Mammary epithelial cell (primary cell): ENCODE measurements at places on chromosomes 12 and 14.

- DNase-seq = peak; percentile 82
Observed at GRCh38 chr14:103932791-103933490, 4.7 kb downstream of the TDRD9 start.

DNA sequence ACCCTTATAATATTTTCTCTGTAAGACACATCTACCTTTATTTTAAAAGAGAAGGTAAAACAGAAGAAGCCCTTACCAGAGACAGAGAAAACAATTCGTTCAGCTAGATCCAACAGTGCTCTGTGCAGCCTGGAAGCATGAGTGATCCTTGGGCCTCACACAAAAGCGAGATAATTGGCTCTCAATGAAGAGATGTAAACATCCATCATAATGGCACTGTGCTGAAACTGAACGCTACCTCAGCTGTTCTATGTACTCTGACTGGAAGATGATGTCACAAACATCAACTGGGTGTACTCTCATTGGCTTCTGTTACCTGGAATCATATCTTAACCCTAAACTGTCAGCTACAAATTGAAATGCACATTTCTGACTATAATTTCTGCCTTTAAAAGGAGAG lies at the start of gene MGAT4C:
TSS of gene MGAT4C (minus strand) at position 229 of the 400 bp plus-strand sequence.
- DNase-seq = no peak

DNA sequence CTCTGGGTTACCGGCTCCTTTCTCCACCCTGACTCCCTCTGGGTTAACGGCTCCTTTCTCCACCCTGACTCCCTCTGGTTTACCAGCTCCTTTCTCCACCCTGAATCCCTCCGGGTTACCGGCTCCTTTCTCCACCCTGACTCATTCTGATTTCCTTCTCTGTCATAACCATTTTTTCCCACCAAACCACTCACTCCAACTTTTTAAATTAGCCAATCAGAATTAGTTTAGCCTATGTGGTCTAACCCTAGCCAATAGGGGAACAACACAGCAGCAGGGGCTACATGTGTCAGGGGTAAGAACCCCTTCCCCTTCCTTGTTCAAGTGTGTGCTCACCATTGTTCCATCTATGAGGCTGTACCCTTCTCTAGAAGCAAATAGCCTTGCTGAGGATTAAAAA lies 98.4 kb upstream of the RBM19 start:
- no peak for DNase-seq

- no peak for DNase-seq
Observed at GRCh38 chr14:55973911-55974630, 144.1 kb upstream of the PELI2 start.

GRCh38 chr14:92984082-92984788 lies 61.3 kb downstream of the CHGA start:
- no peak for DNase-seq

DNA sequence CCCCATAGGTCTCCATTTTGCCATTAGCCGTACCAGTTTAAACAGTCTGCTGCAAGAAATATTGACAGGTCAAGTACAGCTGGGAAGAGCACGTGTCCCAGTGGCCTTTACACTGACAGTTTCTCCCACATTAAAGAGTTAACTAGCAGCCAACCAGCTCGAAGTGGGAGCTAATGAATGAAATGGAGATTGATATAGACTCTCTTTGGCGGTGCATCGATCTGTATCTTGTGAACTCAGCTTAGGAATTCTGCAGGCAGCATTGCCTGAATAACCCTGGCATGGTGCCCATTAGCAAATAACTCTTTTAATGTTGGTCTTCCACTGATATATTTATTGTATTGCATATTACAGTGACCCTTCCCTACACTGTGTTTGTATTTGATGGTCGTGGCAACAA lies 319.4 kb downstream of the EGLN3 start:
- no peak for DNase-seq

DNA sequence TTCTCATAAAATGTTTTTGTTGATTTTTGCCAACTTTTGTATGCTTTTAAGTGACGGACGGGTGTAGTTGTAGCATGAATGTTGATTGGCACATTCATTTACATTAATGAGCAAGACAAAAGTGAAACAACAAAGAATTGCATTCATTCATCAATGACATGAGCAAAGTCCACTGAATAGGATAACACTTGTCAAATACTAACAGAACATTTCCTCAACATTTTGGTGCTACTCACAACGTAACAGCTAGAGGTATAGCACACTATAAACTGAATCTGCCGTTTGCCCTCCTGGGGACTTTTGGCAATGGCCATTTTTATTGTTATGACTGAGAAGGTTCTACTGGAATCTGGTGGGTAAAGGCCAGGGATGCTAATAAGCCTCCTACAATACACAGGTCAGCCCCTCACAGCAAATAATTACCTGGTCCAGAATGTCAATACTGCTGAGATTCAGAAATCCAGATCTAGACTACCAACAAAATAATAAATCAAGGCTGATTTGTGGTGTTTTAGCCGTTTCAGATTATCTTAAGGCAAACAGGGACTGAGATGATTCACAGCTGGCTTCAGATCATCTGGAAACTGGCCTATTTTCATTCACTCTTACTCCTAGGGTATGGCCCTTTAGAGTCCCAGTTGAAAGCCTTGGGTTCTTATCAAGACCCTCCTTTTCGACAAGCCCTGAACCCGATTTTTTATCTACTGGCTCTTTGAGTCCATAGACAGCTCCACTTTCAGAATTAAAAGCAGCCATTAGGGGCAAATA lies 22.5 kb upstream of the CDKN3 start:
- DNase-seq = no peak

DNA sequence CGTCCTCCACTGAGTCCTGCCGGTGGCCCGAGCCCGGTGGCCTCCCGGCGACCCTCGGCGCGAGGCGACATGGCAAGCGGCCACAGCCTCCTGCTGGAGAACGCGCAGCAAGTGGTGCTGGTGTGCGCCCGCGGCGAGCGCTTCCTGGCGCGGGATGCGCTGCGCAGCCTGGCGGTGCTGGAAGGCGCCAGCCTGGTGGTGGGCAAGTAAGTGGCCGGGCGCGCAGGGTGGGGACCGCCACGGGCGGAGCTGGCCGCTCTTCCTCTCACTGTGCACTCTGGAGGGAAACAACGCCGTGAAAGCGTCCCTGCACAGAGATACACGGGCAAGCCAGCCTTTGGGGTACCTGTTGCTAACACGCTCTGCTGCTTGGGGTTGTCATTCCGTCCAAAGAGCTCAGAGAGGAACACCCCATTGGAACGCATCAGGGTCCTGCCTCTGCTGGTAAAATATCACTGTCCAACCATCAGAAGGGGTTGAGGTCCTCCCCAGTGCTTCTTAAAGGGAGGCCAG lies at the start of gene AMDHD1:
TSS of gene AMDHD1 (plus strand) at position 2 of the 513 bp plus-strand sequence. CDS start at position 70, 68 bp downstream.
- peak; percentile 52 for DNase-seq

DNA sequence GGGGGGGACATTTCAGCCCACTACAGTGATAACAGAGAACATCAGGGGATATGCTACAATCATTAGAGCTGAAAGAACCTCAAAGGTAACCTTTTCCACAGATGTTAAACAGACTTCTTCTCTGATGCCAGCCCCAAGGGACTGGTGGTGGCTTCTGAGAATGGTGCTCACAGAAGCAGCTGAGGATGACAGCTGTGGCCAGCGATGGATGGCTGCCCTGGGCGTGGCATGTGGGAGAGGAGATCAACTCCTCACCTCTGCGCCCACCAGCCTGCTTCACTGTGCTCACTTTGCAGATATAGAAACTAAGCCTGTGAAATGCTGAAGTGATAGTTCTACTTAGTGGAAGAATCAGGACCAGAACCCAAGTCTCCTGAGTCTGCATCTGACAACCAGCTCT lies 33.0 kb downstream of the FOXN3 start:
- no peak for DNase-seq

- peak; percentile 77 for DNase-seq
Observed at GRCh38 chr12:64560396-64561301, 49.6 kb upstream of the RASSF3 start.

- DNase-seq = no peak
Observed at GRCh38 chr14:40119321-40119720, 687.1 kb upstream of the FBXO33 start.

- DNase-seq = no peak
Observed at GRCh38 chr12:99759444-99759843, 111.9 kb downstream of the GARIN6 start.

DNA sequence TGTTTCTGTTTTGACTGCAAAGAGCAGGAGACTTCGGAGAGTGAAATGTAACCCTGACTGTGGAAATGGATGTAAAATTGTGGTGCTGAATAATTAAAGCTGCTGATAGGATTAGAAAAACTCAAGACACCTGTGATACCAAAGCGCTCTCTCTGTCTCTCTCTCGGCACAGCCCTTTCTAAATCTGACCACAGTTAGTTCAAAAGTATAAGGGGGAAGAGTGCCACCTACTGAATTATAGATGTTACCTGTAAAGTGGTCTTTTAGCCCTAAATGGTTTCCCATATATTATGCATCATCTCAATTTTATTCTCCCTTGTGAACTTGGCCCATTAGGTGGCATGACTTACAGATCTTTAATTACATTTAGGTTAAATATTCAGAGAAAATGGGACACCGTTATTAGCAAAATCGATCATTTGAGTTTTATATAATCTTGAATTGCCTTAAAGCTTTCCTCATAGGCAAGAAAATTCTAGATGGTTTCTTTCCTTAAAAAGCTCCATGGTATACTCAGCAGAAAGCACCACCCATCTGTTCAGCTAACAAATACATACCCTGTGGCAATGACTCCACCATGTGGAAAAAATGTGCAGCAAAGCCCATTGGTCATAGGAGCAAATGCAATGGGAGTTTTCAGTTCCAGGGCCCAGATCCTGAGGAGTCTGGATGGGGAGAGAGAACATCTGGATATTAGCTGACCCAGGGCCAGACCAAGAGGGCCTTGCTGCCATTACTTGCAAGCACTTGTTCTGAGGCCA lies 18.1 kb downstream of the RFC5 start:
- peak; percentile 43 for DNase-seq

GRCh38 chr12:56398324-56398723 lies 35.7 kb upstream of the APOF start:
- no peak for DNase-seq

DNA sequence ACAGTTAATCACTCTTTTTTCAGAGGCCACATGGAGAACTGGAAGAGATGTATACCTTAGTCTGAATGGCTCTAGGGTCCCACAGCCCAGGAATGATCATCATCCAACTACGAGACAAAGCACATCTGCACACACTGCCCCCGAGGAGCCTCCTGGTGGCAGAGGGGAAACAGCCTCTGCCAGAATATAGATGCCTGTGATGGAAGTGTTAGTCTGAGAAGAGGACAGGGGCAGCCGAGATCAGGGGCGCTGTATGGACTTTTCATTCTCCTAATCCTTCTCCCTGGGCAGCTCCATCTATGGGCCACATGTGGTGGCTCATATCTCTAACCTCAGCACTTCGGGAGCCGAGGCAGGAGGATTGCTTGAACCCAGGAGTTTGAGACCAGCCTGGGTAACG lies 82.8 kb upstream of the CAPRIN2 start:
- DNase-seq = no peak

GRCh38 chr12:130031571-130032189 lies 127.9 kb upstream of the TMEM132D start:
- DNase-seq = no peak

GRCh38 chr14:91112194-91112593 lies 1.7 kb upstream of the DGLUCY start:
- DNase-seq = no peak

- no peak for DNase-seq
Observed at GRCh38 chr12:113473942-113474341, 2.3 kb upstream of the LHX5 start.

DNA sequence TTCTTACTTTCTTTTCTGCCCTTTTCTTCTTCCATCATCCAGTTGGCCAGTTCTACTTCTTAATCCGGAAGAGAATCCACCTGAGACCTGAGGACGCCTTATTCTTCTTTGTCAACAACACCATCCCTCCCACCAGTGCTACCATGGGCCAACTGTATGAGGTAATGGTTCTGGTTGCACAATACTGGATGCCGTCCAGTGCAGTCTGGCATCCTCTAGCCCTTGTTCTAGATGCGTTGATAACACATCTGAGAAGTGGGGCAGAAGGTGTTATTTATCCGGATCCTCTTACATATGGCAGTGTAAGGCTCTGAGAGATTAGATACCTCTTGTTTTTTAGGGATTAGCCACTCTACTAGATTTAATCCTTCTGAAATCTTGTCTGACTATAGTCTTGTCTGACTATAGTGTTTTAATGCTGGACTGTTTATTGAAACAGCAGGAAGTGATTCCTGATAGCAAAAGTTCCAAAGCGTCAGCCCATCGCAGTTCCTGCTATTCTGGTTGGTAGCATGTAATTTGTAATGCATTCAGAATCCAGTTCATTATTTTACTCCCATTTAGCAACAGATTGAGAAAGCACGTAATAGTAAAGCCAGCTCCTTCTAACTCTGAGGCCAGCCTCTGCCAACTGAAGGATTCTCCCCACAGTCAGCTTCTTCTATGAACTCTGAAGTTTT lies 7.9 kb downstream of the GABARAPL1 start:
- DNase-seq = peak; percentile 55

DNA sequence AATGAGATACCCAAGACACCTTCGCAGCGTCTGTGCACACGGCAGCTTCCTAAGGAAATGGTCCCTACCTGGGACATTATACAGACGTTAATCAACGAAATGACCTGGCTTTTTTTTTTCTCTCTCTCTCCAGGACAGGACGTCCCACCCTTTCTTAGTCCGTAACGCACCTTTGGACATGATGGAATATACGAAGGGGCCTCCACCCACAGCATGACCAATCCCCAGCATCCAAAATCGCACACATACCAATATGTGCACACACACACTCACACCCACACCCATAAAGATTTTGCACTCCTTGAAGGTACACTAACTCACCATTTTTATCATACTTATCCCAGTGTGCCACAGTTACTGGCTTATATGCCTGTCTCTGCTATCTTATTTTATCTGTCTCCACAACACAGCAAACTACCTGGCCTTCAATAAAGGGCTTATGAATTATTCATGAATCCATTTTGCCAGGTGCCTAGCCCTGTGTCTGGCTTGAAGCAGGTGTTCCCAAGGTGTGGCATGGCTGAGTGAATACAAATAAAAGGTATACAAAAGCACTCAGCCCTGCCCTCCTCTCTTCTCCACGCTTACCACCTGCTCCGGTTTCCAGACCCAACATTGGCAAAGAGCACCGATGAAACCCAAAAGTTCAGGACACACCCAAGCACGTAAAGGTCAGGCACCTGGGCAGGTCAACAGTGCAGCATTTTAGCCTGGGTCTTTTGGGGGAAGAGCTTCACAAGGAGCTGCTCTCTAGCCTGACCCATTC lies 2.2 kb downstream of the SCNN1A start:
- DNase-seq = no peak

DNA sequence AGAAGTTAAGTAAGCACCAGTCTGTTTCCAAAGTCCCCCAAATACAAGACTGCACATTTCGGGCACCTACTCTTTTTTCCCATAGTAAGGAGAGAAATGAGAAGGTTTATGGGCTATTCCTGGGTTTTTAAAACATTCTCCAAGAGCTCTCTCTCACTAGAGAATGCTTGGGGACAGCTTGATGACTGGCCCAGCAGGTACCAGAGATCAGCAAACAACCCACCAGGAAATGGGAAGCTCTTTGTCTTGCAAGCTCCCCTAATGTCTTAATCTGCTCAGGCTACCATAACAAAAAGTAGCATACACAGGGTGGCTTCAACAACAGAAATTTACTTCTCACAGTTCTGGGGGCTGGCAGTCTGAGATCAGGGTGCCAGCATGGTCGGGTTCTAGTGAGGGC lies 41.8 kb upstream of the CRY1 start:
- no peak for DNase-seq

GRCh38 chr12:77814386-77814785 lies 16.3 kb upstream of the NAV3 start:
- DNase-seq = no peak

- no peak for DNase-seq
Observed at GRCh38 chr14:68525516-68525915, 267.4 kb downstream of the ZFP36L1 start.

- no peak for DNase-seq
Observed at GRCh38 chr12:118704527-118705241, 276.7 kb upstream of the SRRM4 start.

- no peak for DNase-seq
Observed at GRCh38 chr14:101019990-101020710, 116.6 kb upstream of the RTL1 start.
